ENCODE measurements at places on chromosomes 12 and 14.

DNA sequence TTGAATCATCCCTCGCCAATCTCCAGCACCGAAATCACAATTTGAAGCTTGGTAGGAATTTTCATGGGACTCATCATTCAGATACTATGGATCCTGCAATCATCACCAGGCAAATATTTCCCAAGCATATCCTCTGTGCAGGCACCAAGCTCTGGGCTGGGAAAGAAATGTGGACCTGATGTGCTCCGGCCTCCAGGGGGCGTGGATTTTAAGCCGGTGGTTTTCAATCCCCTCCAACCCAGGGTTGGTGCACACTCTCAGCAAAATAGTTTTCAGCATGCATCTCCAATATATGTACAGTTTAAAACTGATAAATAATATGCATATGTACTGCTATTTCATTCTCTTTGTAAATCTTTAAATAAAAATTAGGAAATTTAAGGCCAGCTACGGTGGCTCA is 98.9 kb downstream of the RBM19 start:
- no peak for DNase-seq

DNA sequence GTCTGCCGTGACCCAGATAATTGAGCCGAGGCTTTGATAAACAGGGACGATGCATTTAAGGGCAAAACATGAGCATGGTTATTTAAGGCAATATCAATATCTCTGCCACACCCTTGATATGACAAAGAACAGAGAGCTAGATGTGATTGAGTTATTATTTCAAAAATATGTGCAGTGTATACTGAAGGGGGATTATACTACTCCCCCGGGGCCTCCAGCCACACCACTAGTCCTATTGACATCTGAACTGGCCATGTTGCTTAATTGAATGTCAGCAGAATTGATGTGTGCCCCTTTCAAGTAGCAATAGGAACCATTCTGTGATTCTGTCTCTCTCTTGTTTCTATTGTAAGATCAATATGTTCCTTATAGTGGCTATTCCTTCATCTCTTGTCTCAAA is 794.8 kb upstream of the SEL1L start:
- DNase-seq, result no peak

DNA sequence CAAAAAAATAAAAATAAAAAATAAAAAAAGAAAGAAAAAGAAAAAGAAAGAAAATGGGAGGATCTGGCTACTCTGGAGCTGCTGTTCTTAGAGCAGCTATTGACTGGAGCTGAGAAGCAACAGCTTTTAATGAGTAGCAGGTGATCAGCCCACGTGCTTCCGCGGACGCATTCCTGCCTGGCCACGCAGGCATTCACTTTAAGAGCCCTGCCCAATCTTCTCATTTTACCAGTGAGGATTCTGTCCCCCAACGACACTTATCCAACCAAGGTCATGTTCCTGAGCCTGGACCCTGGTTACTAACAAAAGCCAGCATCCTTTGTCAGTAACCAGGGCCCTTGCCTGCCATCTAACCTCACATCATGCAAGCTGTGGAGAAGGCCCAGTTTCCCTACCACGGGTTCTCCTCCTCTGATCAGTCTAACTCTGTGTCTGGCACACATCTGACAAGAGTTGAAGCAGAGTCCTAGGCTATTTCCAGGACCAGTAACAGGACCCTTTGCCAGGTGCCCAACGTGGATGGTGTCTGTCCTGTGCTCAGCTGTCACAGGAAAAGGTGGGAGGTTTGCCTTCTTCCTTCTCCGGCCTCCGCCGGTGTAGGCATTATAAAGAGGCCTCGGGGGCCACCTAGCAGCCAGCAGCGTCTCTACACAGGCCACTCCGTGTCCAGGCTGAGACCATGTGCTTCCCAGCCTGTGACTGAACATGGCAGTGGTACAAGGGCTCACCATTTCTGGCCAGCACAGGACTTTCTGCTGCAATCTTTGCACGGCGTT is 60.9 kb upstream of the GPATCH2L start:
- peak; percentile 5 for DNase-seq

- peak; percentile 78 for DNase-seq
Observed at GRCh38 chr12:1634590-1635191, 5.7 kb downstream of the WNT5B start.

DNA sequence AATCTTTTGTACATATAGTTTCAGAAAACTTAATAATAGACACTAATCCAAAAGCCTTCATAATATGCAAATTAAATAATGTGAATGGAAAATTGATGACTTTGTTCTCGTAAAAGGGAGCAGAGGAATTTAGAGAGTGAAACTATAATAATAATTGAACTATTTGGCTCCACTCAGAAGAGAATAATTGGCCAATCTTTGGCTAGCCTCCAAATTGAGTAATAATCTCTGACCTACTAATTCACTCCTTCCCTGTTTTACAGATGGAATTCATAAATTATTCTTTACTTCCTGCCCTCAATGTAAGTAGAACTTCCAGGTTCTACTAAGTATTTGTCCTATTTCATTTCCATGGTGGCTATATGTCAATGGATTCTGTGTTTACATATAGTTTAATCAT is 15.8 kb downstream of the TRIM9 start:
- no peak for DNase-seq

DNA sequence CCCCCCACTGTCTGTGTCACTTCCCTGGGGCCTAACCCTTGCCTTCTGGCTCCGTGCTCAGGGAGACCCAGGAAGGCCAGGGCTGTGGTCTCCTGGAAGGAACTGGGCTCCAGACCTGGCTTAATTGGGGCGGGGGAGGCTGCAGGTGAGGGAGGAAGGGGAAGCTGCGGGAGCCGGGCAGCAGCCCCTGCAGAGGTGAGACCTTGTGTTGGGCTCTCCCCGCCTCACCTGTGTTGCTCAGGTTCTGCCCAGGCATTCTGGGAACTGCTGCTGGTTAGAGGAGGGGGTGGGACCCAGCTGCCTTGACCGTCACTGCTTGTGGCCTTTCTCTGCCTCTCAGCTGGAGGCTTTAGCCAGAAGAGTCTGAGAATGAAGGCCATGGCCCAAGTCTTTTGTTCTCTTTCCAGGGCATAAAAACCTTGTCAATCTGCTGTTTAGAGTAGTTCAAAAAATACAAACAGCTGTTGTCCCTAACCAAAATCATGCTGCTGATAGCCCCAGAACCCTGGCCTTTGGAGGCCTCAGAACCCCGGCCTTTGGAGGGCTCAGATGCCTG is 247.6 kb downstream of the CHST11 start:
- no peak for DNase-seq

DNA sequence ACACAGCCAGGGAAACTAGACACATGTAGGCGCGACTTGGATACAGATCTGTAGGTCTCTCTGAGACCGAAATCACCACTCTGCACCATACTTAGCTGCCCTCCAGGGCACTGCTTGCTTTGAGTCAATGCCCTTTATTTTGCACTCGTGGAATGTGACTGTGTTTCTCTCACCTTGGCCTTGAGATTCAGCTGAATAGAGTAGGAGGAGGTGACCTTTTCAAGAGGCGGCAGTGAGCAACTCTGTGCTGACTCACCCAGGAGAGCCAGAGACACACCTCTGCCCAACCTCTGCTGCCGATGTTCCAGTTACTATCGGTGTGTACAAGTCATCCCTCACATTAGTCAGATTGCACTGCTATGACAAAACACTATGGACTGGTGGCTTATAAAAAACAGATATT is 583.4 kb downstream of the VRK1 start:
- no peak for DNase-seq

GRCh38 chr12:112870267-112870980 is 36.3 kb upstream of the OAS1 start:
- DNase-seq, result no peak

DNA sequence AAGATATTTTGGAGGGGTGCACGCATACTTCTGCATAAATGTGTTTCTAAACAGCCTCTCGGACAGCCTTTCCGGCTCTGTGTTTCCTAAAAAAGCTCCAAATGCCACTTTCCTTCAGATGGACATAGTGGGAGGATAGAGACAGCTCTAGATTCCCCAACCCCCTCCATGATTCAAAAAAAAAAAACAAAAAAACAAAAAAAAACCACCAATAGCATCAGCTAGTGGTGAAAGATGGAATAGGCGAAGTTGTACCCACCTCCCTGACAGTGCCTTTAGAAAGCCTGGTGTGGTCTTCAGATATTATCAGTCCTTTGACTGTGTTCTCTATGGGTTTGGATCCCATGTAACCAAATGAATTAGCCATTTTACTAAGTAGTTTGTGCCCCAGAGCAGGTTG is 94.1 kb downstream of the PHETA1 start:
- DNase-seq, result no peak

- DNase-seq, result no peak
Observed at GRCh38 chr14:76729953-76730505, 31.2 kb upstream of the VASH1 start.

- no peak for DNase-seq
Observed at GRCh38 chr14:35932136-35932535, 106.0 kb downstream of the BRMS1L start.

- no peak for DNase-seq
Observed at GRCh38 chr12:30357766-30358490, 337.7 kb downstream of the IPO8 start.

DNA sequence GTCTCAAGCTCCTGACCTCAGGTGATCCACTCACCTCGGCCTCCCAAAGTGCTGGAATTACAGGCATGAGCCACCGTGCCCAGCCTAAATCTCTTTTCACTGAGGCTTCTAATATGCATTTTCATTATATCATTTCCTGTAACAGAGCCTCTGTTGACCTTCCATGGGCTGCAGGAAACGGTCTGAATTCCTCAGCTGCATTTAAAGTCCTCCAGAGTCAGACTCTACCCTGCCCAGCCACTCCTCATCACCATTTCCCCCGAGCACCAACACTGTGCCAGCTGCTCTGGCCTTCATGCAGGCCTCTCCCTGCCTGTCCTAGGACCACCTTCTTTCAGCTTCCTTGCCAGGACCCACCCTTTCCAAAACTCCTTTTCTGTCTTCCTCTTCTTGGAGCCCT is 9.8 kb upstream of the NFKBIA start:
- no peak for DNase-seq

DNA sequence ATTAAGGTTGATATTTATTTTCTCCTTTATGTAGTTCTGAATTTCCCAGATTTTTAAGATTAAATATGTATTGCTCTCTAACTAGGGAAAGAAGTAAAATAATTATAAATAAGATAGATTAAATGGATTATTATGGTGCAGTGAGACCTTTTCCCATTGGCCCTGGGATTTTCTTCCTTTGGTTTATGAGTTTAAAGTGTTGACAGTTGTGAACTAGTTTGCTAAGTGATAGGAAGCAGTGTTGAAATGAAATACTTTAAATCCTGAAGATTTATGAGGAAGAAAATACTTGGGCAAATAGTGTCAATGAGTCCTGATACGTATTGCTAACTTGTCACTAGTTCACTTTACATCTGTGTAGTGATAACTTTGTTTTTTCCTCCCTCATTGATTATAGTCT is 188.9 kb downstream of the RAD51B start:
- DNase-seq, result no peak

DNA sequence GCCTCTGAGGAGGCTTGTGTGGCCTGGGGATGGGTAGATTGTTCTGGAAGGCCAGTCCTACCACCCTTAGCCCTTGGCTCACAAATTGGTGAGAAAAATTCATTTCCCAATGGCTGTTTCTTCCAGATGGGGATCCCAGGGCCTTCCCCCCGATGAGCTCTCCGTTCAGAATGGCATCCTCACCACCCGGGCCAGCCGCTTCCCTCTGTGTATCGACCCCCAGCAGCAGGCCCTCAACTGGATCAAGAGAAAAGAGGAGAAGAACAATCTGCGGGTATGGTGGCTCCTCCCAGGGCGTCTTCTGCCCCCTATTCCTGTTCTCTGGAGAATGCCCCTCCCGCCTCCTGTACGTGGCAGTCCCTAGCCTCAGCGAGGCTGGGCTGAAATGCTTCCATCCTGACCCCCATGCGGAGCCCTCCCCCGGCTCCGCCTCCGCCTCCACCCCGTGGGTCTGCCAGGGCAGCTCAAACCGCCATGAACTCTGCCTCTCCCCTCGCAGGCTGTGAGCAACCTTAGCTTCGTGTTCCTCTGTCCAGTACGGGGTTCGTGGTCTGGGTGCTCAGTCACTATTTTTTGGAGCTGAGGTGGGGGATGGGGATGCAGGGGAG is 57.8 kb downstream of the CCDC92 start:
- DNase-seq, result no peak

DNA sequence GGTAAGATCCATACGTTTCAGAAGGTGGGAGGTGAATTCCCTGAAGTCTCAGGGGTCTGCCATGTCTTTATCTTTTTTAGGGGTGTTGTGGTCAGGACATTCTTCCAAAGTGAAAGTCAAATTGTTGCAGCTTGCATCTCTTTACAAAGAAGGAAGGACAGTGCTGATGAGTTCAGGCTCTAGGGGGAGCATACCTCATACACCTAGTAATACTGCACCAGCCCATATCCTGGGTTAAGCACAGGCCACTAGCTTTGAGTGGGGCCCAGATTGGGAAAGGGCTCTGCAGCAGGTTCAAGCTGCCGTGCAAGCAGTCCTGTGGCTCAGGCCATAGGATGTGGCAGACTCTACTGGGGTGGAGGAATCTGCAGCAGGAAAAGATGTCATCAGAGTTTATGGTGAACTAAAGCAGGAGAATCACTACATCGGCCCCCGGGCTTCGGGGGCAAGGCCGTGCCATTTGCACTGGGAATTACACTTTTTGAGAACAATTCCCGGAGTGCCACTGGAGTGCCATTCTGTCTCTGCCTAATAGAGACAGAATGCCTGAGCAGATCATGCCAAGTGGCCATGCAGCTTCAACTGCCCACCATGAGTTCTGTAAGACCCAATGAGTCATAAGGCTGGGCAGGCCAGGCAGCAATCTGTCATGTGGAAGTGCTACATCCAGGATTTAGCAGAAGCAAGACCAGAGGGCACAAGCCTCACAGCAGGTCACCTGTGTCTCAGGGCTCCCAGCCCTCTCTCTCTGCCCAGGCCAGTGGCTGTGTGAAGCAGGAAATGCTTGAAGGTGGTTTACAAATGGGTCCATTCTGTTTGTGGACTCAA is 32.3 kb downstream of the DIO3 start:
- no peak for DNase-seq

- no peak for DNase-seq
Observed at GRCh38 chr14:73760598-73761586, 46.7 kb upstream of the PNMA1 start.

DNA sequence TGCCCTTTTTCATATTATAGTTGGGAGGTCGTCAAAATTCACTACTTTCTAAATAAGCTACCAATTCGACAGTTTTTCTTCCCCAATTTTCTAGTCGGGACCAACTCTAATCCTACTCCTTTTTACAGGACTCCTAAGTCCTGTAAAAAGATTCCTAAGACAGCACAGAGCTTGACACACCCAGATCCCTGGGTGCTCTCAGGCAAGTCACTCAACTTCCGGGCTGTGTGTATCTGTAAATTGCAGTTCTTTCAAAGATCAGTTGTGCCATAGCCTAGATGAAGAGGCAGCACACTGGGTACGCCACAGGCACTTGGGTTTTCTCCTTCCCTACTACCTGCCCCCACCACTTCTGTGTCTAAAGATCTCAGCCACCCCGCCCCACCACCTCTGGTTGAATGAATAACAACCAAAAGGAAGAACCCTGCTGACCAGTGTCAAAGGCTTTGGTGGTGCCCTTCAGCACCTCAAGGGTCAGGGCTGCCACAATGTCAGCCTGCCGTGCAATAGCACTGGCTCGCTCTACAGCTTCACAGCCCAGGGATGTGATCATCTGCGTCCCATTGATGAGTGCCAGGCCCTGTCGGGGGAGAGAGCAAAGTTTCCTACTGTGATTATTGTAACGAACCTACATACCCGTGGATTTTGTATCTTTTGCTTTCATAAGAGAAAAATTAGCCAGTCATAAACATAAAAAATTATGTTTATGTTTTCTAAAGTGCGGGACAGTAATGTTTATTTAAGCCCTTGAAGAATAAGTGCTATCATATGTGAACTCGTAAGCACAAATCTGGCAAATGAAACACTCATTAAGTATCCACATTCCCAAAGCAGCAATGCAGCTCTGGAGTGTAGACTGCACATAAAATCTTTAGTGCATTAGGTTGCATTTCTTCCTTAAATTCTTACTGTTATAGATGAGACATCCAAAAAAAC is 9.2 kb downstream of the HAL start:
- no peak for DNase-seq
